CD4-positive, alpha-beta T cell treated with Interferon alpha-2 for 1 hour (primary cell): ENCODE measurements at places on chromosomes 2 and 18.

DNA sequence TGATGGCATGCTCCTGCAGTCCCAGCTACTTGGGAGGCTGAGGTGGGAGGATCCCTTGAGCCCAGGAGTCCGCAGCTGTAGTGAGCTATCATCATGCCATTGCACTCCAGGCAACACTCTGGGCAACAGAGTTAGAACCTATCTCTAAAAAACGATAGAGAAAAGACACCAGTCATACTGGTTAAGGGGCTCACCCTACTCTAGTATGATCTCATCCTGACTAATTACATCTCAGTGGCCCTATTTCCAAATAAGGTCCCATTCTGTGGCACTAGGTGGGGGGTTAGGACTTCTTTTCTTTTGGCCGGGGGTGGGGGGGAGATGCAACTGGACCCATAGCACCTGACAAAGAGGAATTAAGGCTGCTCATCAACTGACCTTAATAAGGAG lies 163.2 kb upstream of the NCK2 start:
- no peak for DNase-seq

- no peak for DNase-seq
Observed at GRCh38 chr2:27798948-27799645, 27.6 kb downstream of the MRPL33 start.

- DNase-seq, result no peak
Observed at GRCh38 chr18:42417189-42417588, 462.2 kb downstream of the PIK3C3 start.

GRCh38 chr2:32901313-32901712 lies 45.4 kb upstream of the LTBP1 start:
- DNase-seq, result no peak

DNA sequence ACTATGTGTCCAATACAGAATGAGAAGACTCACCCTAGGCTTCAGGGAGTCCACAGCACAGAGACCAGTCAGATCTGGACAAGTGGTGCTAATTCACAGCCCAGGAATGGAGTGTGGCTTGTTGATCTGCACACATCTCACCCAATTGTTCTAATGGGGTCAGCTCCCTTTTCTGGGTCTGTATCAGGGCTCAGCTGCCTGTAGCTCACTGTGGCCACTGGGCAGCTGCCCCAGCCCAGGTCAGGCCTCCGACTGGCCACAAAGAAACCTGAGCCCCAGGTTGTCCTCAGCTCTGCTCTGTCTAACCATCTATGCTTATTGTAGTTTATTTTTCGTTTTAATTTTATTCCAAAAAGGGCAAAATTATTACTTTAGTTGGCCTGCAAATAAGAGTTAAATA lies 202.3 kb upstream of the RAB6C start:
- DNase-seq, result no peak

GRCh38 chr2:2646433-2647051 lies 315.5 kb upstream of the MYT1L start:
- DNase-seq, result peak; percentile 70

GRCh38 chr18:60471652-60472051 lies 99.1 kb upstream of the MC4R start:
- DNase-seq, result no peak

- DNase-seq, result no peak
Observed at GRCh38 chr2:42752816-42753813, 10.8 kb downstream of the OXER1 start.

DNA sequence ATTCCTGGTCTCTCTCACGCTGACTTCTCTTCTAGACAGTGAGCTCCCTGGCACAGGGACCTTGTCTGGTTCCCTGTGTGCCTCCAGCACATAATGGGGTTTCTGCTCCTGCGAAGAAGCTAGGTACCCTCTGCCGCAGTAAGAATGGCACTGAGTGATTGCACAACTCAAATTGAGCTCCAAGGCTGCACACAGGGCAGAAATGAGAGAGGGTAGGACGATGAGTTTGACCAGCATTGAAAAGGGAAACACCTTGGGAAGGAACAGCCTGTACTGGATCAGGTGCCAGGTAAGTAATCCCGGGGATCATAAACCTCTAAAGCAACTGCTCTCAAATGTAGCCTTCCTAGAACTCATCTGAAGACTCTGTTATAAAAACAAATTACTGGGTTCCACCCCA lies 21.0 kb upstream of the MSGN1 start:
- DNase-seq, result no peak

DNA sequence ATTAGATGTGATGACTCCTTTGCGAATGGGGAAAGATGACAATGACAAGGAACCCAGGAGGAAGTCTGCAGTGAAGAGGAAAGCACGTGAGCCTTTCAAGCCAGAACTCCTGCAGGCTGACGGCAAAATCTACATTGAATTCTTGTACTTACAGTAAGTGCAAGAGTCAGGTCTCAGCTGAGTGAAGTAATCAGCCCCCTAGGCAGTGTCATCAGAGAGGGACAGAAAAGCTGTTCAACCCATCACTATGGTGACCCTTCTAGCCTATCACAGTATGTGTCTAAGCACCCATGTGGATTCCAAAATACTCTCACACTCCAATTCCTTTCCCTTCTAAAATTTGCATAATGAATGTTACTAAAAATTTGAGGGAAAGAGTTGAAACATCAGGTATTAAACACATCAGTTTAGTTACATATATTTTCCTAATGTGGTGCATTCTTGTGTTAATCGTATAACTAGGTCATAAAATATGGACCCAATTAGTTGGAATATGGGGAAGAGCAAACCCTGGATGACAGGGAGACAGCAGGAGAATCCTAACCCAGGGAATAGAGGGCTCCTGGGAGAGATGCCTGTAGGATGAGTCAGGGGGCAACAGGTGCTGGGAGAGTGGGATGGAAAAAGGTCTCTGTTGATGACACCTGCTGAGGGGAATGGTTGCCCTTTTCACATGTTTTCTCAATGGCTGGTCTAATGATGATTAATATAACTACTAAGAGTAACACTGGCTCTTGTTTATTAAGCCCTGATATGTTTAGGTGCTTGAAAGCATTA lies 39.5 kb downstream of the VWC2L start:
- DNase-seq, result no peak

DNA sequence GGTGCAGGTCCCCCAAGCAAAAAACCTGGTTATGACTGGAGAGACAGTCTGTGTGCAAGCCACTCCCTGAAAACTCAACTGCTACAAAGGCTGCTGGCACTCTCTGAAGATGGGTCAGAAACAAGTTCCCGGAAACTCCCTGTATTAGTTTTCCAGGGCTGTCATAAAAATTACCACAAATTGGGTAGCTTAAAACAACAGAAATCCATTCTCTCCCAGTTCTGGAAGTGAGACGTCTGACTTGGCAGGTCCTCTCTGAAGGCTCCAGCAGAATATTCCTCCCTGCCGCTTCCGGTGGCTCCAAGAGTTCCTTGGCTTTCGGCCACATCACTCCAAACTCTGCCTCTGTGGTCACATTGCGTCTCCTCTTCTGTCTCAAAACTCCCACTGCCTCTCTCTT lies 30.1 kb upstream of the SERPINE2 start:
- no peak for DNase-seq

DNA sequence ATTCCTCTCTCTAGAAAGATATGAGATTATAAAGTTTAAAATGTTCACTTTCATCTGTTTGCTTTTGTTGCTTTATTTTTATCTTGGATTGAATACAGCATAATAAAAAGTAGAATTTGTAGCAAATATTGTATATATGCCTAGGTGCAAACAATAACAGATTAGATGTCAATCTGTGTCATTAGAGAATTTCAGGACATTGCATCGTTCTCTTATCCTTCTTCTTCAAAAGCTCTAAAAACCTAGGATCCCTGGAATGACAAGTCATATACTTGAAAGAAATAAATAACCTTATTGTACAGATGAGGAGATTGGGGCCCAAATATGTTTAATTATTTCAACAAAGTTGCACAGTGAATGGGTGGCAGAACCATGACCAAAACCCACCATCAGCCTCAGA lies 102.8 kb upstream of the BZW1 start:
- DNase-seq, result no peak

- no peak for DNase-seq
Observed at GRCh38 chr2:17188721-17189120, 329.5 kb downstream of the RAD51AP2 start.
